C1 segment of cervical spinal cord (tissue), 14 donors: ENCODE measurements at places on chromosomes 16 and 17.

DNA sequence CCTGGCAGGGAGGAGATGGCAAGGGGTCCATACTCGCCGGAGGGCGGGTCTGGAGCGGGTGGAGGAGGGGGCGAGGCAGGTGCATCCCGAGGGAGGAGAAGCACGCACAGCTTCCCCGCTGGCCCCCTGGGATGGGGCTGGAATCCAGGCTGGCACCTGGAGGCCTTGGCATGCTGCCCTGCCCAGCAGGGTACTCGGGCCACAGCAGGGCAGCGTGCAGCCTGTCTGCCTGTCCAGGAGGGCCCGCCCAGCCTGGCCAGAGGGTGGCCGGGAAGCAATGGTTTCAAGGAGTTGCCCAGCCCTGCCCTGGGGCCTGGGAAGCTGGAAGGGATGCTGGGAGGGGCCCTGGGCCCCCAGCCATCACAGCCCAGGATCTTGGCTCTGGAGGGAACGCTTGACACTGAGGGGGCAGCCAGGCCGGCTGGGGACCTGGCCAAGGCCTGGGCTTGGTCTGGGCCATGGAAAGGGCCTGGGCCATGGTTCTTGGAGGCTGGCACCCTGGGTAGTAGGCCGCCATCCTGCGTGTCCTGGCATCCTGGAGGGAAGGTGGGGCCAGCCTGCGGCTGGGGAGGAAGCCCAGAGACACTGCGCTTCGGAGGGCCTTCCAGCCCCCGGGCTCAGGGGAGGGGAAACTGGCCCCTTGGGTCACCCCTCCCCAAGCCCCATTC, 1.1 kb downstream of the GLIS2 start:
- DNase-seq, result no peak

DNA sequence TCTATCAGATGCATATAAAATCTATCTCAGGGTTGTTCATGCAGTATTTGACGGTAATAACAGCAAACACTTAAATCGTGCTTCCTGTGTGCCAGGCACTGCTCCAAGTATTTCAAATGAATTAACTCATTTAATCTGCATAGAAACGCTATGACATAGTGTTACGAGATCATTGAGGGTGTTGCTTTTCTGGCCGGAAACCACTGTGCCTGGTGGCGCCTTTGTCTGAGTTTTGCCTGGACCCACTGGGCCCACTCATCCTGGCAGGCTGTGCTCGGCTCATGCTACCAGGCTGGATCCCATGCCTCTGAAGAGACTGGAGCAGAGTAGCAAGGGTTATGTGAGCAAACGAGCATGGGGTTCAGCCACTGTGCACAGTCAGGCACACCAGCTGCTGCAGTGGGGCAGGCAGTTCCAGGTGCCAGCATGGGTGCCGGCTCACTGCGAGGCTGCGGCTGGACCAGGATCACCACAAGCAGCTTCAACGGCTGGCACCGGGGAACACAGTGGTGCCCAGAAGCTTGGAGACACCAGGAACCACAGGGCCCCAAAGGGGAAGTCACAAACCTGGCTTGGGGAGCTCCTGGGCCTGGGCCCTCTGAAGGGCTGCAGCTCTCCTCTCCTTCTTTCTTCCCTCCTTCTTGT, 45.9 kb upstream of the CLEC19A start:
- no peak for DNase-seq

- DNase-seq, result no peak
These were observed 135.1 kb downstream of the SKAP1 start for GRCh38 chr17:48294806-48295361.

DNA sequence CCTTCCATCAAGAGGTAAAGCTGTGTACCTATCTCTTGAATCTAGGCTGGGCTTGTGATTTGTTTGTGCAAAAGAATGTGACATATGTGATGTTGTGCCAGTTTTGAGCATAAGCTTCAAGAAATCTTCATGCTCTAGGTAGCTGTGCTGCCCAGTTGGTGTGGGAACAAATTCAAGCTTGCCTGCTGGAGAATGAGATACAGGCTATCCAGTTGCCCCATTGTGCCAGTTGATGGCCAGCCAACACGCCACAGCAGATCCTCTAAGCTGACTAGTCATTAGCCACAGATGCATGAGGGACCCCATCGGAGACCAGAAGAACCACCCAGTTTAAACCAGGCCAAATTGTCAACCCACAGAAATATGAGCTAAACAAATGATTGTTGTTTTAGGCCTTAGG, 180.5 kb upstream of the MPHOSPH6 start:
- DNase-seq, result no peak

- no peak for DNase-seq
These were observed 10.3 kb downstream of the ZNF385C start for GRCh38 chr17:42087736-42088705.

GRCh38 chr16:49810831-49811230, 45.1 kb downstream of the ZNF423 start:
- no peak for DNase-seq

DNA sequence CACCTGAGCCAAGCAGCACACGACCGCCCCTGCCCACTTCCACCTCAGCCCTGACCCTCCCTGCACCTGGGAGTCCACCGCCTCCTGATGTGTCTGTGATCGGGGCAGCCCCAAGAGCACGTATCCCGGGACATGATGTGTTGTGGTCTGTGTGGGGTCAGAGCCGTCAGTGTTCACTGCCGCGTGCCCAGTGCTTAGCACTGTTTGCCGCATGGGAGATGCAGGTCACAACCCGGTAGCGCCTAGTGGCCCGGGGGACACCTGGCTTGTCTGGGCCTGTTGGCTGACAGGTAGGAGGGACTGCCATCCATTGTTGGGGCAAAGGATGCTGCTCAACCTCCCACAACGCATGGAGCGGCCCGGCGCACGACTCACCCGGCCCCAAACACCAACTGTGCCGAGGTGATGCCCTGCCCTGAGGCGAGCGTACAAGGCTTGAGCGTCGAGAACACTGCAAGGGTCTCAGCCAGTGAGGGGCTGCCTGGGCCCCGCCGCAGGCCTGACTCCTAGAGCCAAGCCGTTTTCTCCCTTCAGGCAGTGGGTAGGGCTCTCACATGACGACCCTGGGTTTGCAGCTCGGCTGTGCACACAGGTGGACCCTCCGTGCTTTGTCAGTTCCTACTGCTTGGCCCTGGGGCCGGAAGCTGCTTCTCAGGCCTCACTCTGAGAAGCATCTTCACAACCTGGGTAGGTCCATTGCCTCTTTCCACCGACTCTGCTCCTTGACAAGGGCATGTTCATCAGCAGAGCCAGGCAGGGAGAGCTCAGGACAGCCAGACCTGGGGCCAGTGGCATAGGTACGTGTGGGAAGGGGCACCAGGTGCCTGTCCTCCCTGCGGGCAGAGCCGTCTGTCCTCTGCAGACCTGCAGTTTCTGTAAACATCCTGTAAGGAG, 5.9 kb upstream of the C16orf95 start:
- DNase-seq, result no peak

GRCh38 chr17:39746145-39746461, 8.4 kb downstream of the GRB7 start:
- no peak for DNase-seq

- DNase-seq, result no peak
These were observed 11.9 kb upstream of the CD300E start for GRCh38 chr17:74635418-74635817.

DNA sequence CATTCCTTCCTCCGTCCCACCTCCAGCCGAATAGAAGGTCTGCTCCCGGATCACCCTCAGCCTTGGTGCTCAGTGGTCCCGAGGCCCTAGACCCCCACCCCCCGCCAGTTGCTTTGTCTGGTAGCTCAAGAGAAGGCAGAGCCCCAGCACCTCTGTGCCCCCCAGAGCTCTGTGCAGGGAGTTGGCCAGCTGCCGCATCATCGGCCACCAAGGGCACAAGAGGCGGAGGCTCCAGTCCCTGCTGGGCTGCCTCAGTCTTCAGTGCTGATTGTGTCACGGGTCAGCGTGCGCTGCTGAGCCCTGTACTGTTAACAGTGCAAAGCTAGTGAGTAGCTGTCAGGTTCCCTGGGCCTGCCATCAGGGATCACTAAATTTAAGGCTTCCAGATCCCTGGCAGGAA, 22.2 kb upstream of the DRG2 start:
- no peak for DNase-seq

GRCh38 chr17:82674656-82675475, 23.6 kb downstream of the RAB40B start:
- DNase-seq, result peak; percentile 51

DNA sequence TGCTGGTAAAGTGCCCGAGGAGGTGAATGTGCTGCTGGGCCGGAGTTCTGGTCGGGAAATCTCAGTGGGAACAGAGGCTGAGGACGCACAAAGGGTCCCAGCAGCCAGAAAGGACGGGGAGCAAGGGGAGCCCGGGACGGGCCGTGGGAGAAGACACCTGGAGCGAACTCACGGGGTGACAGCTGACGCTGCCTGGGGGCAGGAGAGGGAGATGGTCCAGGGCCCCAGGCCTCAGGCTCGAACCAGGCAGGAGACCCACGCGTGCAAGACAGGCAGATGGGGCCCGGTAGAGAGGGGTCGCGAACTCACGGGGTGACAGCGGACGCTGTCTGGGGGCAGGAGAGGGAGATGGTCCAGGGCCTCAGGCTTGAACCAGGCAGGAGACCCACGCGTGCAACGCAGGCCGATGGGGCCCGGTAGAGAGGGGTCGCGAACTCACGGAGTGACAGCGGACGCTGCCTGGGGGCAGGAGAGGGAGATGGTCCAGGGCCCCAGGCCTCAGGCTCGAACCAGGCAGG, 72.9 kb downstream of the METRNL start:
- DNase-seq, result no peak

DNA sequence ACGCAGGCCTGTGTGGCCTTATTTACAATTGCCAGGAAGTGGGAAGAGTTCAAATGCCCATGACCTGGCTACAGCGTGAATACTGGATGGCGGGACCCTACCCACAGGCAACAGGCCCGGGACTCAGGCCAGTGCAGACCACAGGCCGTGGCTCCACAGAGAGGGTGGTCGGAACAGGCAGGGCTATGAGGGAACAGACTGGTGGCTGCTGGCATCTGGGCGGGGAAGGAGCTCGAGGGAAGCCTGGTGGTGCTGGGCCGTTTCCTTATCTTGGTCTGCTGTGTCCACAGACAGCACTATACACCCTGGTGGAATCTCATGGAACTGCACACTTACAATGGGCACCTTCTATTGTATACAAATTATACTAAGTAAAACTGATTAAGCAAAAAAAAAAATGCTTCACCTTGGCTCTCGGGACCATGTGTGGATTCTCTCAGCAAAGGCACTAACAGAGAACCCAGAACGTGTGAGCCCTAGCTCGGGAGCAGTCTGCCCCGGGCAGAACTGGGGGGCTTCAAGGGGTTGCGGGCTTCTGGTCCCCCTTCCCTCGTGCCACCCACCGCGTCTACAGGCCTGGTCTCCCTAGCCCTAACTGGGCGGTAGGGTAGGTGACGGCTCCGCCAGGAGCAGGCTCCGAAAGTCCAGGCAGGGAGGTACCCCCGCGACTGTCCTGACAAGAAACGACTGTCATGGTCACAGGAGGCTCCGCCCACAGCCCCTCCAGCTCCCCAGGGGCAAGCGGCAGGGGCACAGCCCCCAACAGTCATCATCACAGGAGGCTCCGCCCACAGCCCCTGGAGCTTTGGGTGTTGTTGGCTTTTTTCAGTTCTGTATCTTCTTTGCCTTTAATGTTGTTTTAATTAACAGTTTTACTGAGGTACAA, 21.8 kb downstream of the CEP131 start:
- peak; percentile 6 for DNase-seq

- DNase-seq, result no peak
These were observed 231.2 kb downstream of the FOXL1 start for GRCh38 chr16:86809458-86809955.

DNA sequence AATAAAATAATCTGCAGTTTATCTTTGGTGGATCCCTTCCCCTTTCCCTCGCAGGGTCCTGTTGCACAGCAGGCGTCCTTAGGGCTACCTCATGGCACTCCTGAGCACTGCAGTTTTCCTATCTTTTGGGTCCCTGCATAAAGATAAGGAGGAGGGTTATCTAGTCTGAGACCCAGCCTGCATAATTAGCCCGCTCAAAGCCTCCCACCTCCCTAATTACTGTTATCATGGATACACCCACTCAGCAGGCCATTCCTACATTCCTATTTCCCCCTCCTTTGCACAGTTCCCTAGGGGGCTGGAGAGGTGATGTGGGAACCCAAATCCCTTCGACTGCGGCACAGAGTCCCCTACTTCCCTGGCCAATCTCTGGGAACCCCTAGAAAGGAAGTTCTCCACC, 5.1 kb upstream of the CLUH start:
- no peak for DNase-seq

DNA sequence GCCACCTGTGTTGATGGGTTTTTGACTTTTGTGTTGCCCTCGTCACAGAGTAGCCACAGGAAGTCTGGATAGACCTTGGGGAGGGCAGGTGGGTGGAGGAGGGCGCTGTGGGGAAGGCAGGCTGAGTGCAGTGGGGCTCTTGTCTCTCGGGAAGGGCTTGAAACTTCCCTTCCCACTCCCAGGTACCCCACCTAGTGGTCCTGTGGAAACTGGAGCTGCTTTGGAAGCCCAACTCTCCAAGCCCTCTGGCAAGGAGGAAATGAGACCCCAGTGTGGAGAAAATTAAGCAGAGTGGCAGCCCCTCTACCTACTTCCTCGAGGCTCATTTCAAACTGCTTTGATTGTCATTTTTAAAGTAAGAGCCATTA, 9.2 kb downstream of the CA5A start:
- no peak for DNase-seq

DNA sequence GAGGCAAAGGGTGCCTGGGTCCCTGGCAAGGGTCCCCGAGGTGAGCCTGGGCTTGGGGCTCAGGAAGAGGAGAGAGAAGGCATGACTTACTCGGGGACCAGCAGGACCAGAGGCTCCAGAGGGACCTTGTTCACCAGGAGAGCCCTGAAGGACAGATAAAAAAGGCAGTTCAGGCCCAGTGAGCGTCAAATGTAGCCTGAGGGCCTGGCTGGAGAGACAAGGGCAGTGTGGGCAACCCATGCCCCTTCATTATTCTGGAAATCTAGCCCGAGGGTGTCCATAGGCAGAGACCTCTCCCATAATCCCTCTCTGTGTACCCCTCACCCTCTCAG, 14.1 kb downstream of the COL1A1 start:
- no peak for DNase-seq

DNA sequence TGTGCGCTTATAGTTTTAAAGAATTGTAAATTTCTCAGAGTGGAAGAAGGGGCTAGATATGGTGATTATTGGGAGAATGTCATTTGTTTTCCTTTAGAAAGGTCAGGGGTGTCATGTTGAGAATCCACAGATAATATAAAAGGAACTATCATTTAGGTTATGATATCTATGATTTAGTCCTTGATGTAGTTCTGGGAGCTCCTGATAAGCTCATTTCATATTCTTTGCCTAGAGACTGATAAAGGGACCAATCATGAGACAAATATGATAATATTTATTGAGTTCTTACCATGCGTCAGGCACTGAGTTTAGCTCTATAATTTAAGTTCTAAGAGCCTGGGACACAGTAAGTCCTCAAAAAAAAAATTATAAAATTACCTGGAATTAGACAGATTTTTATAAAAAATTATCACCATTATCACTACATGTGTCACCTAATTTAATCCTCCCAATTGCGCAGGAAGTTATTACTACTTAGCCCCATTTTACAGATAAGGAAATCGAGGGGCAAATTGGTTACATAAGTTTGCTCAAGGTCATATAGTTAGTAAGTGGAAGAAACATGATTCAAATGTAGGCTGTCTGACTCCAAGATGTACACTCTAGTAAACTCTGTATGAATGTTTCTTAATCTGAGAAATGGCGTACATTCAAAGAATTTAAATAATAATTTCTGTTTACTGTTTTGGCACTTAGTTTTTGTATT, 2.5 kb downstream of the AATF start:
- no peak for DNase-seq

GRCh38 chr17:74182041-74182723, 21.3 kb upstream of the RPL38 start:
- DNase-seq, result no peak

GRCh38 chr16:26149364-26150190, 457.8 kb downstream of the HS3ST4 start:
- DNase-seq, result no peak

- no peak for DNase-seq
These were observed 8.2 kb upstream of the ATP2C2 start for GRCh38 chr16:84360170-84360569.
